ENCODE measurements at places on chromosomes 6 and 20. TPM values are rescaled to one million over a fixed set of nuclear protein-coding genes. Genes with fewer than 3 reads are reported as not detected.

The TFAP2D gene
- not detected for total RNA-seq

The BANF2 gene
- not detected for total RNA-seq

The HMGCLL1 gene
- 0.14 TPM for total RNA-seq

The MYLK2 gene
- total RNA-seq = not detected

The ATP6V1G2 gene
- 1.2 TPM for total RNA-seq

The ECT2L gene
- not detected for total RNA-seq

The PRKN gene
- total RNA-seq = 7.9 TPM

The HTR1B gene
- 7.6 TPM for total RNA-seq

Data from posterior vena cava (tissue), 2 donors.